NCI-H1105 (cell line): ENCODE measurements at places on chromosomes 3 and 15.

- DNase-seq: no peak
These were observed 54.6 kb downstream of the MB21D2 start for GRCh38 chr3:192863091-192863420.

GRCh38 chr15:90203922-90204321 lies 2.8 kb downstream of the SEMA4B start:
- no peak for DNase-seq

DNA sequence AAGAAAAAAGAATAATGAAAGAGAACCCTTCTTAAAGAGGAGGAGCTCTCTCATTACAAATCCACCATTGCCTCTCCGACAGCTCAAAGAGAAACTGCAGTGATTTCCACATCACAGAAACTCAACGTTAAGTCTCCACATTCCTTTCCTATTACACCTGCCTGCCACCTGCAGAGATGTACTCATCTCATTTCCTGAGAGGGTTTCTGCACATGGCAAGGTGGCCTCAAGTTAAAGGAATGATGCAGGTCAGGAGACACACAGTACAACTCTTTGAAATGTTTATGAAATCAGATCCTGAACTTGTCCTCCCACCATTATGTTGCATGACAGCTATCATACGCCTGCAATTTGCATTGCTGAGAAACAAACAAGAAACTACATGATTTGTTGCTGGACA lies 458.4 kb upstream of the ADAMTS9 start:
- DNase-seq: no peak

- DNase-seq: no peak
These were observed 17.2 kb downstream of the TUBGCP5 start for GRCh38 chr15:23022156-23022555.

DNA sequence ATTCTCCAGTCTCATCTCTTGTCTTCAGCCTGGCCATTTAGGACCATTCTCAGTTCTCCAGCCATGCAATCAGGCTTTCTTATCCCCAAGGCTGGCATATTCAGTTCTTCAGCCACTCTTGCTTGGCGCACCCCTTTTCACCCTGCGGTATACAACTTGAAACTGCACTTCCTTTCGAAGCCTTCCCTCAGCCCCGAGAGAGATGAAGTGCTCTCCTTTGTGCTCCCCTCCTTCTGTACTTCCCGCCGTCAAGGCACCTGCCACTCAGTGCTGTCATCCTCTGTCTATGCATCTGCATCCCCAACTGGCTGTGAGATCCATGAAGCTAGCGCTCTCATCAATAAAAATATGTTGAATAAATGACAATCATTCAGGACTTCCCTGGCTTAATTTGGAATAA lies 45.7 kb downstream of the MORC1 start:
- DNase-seq: no peak

- DNase-seq: no peak
These were observed 4.3 kb downstream of the SLC6A20 start for GRCh38 chr3:45792036-45792435.

- no peak for DNase-seq
These were observed 89.0 kb downstream of the IQSEC1 start for GRCh38 chr3:12984023-12984823.

DNA sequence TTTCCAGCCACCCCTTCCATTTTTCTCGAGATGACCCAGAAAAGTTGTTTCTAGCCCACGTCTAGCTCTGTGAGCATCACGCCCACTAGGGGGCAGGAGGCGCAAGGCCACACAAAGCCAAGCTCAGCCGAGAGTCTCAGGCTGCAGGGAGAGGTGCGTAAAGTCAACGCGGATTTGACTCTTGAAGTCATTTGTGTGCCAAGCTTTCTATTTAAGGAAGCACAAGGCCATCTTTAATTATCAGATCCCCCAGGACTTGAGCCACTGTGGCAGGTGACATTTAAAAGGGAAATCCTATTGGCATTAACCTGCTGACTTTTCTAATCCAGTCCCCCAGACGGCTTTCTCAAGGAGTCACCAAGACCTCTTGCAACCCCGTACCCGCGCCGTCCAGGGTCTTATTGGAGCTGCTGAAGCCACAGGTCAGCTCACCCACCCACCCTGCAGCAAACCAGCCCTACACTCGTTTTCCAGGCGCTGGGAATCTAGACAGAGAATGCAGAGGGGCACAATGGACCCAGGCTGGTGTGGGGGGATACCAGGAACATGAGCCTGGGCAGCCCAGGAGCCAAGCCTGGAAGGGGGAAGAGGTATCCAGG lies 62.1 kb downstream of the CAPN7 start:
- DNase-seq: peak; percentile 42

- no peak for DNase-seq
These were observed 44.3 kb downstream of the P2RY1 start for GRCh38 chr3:152879130-152879789.

GRCh38 chr3:5690904-5691532 lies 503.5 kb downstream of the EDEM1 start:
- no peak for DNase-seq

- no peak for DNase-seq
These were observed 628.2 kb upstream of the CFAP20DC start for GRCh38 chr3:59677747-59678702.

GRCh38 chr3:183387797-183388196 lies 40.6 kb downstream of the MCF2L2 start:
- no peak for DNase-seq

DNA sequence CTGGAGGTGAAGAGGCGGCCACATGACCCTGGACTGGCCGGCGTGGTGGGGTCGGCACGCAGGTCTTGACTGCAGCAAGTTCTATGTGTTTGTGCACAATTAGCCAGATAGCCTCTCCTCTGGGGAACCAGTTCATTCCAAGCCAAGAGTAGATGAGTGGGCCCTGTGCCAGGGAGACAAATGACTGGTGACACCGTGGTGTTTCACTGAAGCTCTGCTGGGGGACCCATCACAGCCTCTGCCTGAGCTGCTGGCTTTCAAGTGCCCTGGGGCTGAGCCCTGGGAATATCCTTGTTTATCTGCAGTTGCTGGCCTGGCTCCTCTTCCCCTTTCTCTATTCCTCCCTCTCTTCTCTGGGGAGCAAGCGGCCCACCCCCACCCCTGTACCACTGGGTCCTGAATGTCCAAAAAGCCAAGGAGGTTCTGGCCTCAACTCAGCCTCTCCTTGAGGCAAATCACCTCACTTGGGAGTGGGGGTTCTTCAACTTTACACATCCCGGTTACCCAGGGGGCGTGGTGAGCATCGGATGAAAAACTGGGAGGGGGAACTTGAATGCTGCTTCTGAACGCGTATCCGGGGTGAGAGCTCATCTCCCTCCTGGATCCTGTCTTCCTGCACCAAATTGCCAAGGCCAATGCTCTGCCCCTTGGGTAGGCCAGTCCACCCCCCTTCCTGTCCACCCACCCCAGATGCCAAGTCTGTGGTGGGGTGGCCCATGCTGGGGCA lies 199.6 kb upstream of the LYSMD4 start:
- no peak for DNase-seq

- DNase-seq: peak; percentile 18
These were observed 70.6 kb downstream of the GAP43 start for GRCh38 chr3:115693868-115694267.

- no peak for DNase-seq
These were observed 14.7 kb downstream of the UQCC5 start for GRCh38 chr3:52551118-52551517.

DNA sequence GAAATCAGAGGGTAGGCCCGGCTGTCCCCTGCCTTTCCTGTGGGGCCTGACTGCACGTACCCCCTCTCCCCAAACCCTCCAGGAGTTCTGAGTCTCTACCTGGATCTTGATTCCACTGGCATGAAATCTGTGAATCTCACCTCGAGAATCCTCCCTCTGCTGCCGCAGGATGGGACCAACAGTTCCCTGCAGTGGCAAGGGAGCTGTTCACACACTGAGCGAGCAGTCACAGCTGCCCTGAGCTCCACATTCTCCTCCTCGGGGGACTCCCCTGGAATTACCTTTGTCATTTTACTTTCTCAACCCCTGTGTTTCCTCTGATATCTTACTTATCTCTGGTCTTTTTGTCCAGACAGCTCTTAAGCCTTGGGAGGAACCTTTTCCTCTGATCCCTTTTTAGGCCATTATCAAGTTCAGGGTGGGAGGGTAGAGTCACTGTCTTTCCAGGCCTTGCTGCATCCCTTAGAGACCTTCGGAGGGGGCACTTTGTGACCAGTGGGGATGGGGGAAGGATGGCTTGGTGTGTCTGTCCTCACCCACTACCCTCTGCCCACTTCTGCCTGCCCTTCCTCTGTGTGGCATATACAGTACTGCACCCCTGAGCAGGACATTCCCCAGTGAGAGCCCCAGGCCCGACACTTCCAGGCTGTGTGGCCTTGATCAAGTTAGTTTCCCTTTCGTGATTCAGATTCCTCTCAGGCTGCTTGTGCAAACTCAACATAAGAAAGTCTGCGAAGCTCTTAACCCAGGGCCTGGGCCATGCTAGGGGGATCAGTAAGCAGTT lies 42.0 kb downstream of the CACNA2D3 start:
- DNase-seq: no peak

DNA sequence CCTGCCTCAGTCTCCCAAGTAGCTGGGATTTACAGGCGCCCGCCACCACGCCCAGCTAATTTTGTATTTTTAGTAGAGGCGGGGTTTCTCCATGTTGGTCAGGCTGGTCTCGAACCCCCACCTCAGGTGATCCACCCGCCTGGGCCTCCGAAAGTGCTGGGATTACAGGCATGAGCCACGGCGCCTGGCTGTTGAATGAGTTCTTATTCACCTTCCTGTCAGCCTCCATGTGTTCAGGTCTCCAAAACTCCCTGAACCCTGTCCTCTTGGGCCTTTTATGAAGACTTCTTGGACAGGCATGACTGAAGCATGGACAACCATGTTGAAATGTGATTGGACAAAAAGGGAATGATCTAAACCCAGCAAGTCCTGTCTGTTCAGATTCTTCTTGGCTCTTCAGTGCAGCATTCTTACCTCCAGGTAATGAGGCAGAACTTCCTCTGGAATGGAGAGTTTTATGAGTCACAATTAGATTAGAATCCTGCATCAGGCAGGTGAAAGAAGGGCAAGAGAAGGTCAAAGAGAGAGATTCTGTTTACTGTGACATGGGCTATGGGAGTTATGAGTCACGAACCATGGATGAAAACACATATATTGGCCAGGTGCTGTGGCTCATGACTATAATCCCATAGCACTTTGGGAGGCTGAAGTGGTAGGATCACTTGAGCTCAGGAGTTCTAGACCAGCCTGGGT lies 23.1 kb upstream of the EIF4A2 start:
- DNase-seq: no peak

GRCh38 chr3:55792742-55793141 lies 305.6 kb upstream of the WNT5A start:
- no peak for DNase-seq

DNA sequence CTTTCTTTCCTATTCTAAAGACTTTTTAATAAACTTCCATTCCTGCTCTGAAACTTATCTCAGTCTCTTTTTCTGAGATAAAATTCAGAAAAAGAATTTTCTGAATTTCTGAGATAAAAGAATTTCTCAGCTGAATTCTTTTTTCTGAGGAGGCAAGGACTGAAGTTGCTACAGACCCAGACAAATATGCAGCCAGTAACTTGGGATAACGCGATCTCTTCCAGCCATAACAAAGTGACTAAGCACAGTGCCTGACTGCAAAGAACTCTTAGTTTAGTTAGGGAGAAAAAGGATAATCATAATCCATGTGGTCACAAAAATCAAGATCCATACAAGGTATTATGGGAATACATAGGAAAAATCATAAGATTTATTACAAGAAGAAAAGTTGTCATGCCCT lies 222.0 kb upstream of the GAP43 start:
- no peak for DNase-seq
